ENCODE measurements at places on chromosomes 2 and 18. TPM values are rescaled to one million over a fixed set of nuclear protein-coding genes. Genes with fewer than 3 reads are reported as not detected.

The ERFE gene
- total RNA-seq = 1.2 TPM

The C2orf80 gene
- not detected for total RNA-seq

The NFE2L2 gene
- 59.5 TPM for total RNA-seq

GRCh38 chr18:14089191-14089590 is 43.0 kb downstream of the ZNF519 start:
- no peak for DNase-seq

DNA sequence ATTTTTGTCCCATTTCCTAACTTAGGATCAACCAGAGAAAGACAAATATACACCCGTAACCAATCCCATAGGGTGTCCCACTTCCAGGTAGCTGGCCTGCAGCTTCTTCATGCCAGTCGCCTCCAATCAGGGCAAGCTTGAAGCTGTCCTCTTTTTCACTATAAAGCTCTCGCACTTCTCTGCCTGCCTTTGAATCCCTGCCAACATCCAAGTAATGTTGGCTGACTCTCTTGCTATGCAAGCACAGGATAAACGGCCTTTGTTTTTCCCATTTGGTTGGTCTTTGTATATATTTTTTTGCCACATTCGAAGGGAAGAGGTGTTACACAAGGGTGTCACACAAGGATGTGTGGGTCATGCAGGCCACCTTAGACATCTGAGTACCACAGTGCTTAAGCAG is 388.8 kb downstream of the CBLN2 start:
- DNase-seq = no peak

- DNase-seq = no peak
These were observed 22.2 kb upstream of the TTC39C start for GRCh38 chr18:23992089-23992940.

DNA sequence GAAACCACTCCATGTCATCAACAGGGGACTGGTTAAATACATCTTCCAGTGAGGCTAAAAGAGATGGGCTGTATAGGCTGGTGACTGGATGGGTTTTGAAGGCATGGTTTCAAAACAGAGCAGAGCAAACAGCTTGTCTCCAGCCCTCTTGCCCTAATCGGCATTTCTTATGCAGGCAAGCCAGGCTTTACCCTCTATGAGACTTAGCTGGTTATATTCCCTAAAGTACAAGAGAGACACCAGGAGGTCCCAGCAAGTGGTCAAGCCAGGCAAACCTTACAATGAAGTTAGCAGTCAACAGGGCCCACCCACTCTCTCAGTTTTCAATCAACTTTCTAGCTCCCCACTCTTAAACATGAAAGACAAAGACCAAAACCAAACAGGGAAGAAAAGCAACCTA is 19.0 kb downstream of the OSBPL1A start:
- no peak for DNase-seq

- no peak for DNase-seq
These were observed 158.1 kb downstream of the METTL4 start for GRCh38 chr18:2412996-2413751.

- no peak for DNase-seq
These were observed 634.0 kb downstream of the LRP1B start for GRCh38 chr2:141496810-141497209.

DNA sequence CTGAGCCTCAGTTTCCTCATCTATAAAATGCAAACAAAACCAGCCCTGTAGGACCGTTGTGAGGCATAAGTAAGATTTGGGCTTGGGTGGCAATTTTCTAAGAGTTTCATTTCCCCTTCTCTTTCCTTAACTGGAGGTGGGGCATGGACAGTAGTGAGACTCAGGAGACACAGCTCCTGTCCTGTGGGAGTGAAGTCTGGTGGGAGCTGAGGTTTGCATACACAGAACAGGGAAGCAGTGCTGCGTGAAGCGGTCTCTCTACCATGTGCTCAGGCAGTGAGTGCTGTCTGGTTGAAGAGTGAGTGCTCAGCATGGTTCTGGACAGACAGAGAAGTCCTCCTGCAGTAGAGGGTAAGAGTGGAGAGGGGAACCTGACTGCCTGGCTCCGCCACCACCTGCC is 62.3 kb upstream of the MCFD2 start:
- DNase-seq = no peak

DNA sequence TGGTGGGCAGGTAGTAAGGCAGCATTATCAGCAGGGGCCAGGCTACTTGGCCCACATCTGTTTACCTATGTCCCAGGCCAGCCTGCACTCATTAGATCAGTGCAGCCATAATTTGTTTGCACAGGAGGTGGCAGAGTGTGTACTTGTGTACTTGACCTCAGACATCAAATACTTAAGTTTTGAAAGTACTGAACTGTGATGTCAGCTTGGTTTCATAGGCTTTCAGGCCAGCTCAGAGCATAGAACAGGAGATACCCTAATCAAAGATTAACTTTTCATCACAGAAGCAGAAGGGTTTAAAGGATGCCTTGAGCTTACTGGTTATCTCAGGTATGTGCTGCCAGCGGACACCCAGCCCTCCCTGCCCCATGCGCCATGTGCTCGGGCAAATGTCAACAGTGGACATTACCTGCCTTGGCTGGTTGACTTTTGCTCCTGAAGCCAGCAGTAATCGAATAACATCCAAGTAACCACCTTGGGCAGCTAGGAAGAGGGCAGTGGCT is 33.2 kb downstream of the ANKRD29 start:
- no peak for DNase-seq

- no peak for DNase-seq
These were observed 217.2 kb downstream of the GALR1 start for GRCh38 chr18:77466890-77467289.

DNA sequence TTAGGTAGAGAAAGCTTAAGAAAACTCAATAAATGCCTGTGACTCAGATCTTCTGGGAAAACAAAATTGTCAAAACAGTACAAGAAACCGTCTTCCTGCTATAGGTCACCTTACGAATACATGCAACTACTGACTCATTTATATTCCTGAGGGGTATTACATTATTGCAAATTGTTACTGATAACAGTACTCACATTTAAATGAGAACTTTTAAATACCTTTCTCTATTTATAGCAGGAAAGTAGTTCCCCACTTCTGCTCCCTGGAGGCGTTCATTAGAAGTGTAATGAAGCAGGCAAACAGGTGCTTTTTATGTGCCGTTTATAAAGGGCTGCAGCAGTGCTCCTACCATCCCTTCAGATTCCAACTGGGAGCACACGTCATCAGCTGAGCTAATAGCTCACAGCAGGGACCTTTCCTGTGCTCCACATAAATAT is 65.1 kb upstream of the RPRM start:
- no peak for DNase-seq

DNA sequence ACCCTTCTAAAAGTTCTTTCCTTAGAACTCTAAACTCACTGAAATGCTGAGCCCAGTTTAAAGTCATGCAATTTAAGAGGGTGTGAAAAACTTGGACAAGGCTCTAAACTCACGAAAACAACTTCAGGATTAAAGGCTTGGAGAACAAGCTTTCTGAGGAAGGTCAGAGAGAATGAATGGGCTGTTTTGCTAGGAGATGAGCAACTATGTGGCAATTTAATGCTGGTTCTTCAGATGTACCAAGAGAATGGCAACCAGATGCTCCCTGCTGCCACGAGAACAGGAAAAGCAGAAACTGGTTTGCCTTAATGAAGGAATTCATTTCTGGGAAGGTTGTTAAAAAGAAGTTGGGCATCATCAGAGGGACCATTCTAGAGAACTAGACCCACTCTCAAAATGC is 77.8 kb upstream of the PMAIP1 start:
- DNase-seq = no peak

Data from endothelial cell of umbilical vein (primary cell).